ENCODE measurements at places on chromosomes 3 and 15. TPM values are rescaled to one million over a fixed set of nuclear protein-coding genes. Genes with fewer than 3 reads are reported as not detected.

DNA sequence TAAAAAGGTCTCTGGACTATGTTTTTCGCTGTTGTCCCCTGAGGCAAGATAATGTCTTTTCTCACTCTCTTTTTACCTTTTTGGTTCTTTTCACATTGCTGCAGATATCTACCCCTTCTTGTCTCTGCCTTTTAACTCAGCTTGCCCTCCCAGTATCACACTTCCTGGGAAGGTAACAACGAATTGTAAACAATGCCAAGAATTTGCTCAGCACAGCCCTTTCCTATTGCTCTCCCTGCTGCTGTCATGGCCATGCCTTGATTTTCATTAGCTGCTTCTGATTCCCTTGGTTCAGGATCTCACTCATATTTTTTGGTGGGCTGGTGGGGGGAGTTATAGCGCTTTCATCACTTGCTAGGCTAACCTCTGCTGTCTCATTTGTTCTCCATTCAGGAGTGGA lies 123.1 kb upstream of the DPH6 start:
- no peak for DNase-seq
- H3K4me1 ChIP-seq: peaks cover 37% of the 10 kb centered on the region
- no peak overlapping the region for H3K4me3 ChIP-seq
- no peak overlapping the region for H3K27ac ChIP-seq
- H3K27me3 ChIP-seq: no peaks in the 10 kb centered on the region

DNA sequence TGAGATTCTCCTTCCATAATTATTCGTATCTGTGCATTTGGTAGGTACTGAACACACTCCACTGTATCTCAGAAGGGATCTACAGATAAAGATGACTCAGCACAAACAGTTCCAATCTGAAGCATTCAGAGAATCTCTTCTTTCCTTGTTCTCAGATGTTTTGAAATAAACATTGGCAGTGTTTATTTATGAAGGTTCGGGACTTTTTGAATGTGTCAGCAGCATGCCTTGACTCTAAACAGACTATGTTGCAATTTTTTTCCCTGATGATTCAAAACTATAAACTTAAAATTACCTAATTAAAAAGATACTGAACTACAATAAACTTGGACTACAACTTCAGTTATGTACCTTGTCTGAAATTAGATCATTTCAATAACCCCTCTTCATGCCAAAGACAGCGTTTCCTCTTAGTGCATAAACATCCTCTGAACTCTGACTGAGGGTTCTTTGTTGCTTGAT lies 612.9 kb upstream of the TBL1XR1 start:
- H3K4me1 ChIP-seq: peaks cover 22% of the 10 kb centered on the region
- H3K27me3 ChIP-seq: no peaks in the 10 kb centered on the region
- H3K4me3 ChIP-seq: no peak overlapping the region
- peak overlapping the region; percentile 27 for H3K27ac ChIP-seq

GRCh38 chr3:71528816-71529215 lies 54.7 kb downstream of the FOXP1 start:
- H3K27ac ChIP-seq: no peak overlapping the region
- no peaks in the 10 kb centered on the region for H3K36me3 ChIP-seq
- no peak overlapping the region for H3K4me3 ChIP-seq

DNA sequence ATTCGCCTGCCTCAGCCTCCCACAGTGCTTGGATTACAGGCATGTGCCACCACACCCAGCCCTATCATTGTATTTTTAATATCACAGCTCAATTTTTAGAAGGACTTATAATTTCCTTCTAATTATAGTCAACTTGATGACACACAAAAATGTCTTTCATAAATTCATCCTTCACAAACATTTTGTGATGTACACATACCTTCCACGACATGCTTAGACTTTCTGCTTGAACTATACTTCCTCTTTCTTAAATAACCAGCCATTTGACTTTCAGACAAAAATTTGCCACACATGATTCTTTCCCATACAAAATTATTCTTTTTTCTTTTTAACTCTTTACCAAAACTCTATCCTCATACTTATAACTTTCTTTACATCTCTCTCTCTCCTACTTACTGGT lies 48.4 kb upstream of the CCK start:
- no peak overlapping the region for H3K4me3 ChIP-seq
- no peaks in the 10 kb centered on the region for H3K27me3 ChIP-seq
- DNase-seq: no peak
- no peaks in the 10 kb centered on the region for H3K36me3 ChIP-seq
- no peak overlapping the region for H3K27ac ChIP-seq
- H3K4me1 ChIP-seq: no peaks in the 10 kb centered on the region

DNA sequence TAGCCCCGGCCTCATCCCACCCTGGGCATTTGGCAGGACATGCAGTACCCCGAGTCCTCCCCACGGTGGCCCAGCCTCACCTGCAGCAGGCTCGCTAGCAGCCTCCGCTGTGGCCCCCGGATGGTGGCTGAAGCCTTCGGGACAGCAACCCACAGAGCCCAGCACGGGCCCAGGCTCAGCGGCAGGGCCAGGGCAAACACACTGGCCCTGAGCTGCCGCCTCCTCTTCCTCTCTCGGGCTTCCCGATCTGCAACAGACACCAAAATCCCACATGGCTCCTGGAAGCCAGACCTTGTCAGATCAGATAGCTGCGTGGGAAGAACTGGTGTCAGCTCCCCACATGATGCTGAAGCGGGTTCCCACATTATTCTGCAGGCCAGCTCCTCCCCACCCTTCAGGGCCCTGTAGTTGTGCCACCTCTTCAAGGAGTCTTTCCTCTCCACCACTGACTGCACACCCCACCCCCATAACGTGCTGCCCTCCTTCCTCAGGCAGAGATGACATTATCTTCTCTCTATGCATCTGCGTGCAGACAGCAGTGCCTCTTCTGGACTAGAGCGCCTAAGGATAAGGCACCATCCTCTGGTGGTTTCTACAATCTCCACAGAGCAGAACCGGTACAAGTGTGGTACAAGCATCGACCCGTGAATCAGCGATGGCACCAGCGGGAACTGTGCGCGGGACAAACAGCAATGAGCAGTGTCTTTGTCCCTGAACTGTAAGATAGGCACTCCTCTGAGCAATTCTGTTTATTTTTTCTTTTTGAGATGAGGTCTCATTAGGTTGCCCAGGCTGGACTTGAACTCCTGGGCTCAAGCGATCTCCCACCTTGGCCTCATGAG lies 9.5 kb downstream of the TMEM44 start:
- DNase-seq: peak; percentile 74
- no peak overlapping the region for H3K4me3 ChIP-seq
- H3K27me3 ChIP-seq: no peaks in the 10 kb centered on the region
- H3K36me3 ChIP-seq: peaks cover 5% of the 10 kb centered on the region
- peaks cover 13% of the 10 kb centered on the region for H3K4me1 ChIP-seq

DNA sequence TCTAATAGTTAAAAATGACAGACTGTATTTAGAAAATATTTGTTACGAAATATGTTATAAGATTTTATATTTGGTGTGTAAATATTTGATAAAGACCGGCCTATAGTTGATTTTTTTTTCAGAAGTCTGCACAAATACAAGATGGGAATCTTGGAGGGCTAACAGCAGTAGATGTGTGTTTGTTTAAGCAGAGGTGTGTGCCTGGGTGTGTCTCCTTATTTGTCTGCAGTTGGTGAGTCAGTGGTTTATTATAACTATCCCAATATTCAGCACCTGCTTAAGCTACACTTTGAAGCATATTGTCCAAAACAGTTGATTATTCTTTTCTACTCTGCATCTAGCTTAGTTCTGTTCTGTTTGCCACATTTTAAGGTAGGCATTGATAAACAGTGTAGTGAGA lies 12.4 kb downstream of the GLCE start:
- no peak overlapping the region for H3K27ac ChIP-seq
- no peaks in the 10 kb centered on the region for H3K27me3 ChIP-seq
- H3K4me3 ChIP-seq: no peak overlapping the region

DNA sequence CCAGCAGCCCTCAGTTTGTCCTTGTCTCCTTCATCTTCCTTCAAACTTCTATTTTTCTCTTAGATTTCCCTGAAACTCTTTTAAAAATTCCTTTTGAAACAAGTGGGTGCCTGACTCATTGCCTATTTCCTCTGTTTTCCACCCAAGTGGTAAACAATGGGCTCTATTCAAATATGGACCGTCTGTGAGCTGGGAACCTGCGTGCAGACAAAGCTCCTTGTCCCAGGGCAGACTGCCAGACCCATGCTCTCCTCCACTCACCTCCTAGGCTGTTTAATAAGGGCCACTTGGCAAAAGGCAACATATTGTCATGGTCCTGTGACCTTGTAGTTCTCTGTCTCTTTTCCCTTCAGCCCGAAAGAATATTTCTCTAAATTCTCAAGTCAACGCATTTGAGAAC lies 332.7 kb upstream of the THBS1 start:
- H3K27ac ChIP-seq: no peak overlapping the region
- H3K4me3 ChIP-seq: no peak overlapping the region
- peaks cover 6% of the 10 kb centered on the region for H3K4me1 ChIP-seq
- peak; percentile 50 for DNase-seq
- H3K27me3 ChIP-seq: no peaks in the 10 kb centered on the region

Gene ASB14
- 0.64 TPM for total RNA-seq

Gene TRIP4
- total RNA-seq: 48.2 TPM

All from upper lobe of left lung (tissue), 6 donors.